Stimulated activated CD8-positive, alpha-beta memory T cell treated with anti-CD3 and anti-CD28 coated beads, Interleukin-2, amount 100 ng/mL, for 1 hour (primary cell): ENCODE measurements at places on chromosomes 5 and 9.

DNA sequence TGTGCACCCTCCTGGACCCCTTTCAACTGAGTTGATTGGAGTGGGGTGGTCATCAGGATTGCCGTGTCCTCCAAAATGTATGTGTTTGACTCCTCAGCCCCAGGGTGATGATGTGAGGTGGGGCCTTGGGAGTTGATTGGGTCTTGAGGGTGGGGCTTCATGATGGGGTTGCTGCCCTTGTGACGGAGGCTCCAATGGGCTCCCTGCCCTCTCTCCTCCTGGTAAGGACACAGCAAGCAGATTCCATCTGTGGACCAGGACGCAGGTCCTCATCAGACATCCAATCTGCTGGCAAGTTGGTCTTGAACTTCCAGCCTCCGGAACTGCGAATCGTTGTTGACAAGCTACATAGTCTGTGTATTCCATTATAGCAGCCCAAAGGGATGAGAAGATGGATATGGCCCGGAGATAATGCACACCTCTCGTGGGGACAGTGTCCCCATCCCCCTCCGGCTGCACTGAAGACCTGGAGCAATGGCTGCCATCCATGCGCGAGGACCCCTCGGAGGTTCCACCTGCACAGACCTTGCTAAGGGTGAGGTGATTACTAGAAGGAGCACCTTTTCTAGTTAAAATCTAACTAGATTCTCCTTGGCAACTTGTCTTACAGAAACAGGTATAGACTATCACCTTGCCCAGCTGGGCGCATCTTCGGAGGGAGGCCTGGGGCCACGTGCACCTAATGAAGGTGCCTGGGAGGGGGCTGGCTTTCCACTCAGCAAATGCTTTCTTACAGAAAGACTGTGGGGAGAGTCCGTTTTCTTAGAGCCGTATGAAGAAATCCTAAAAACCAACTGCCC, 75.7 kb upstream of the IRX4 start:
- no peak for DNase-seq

DNA sequence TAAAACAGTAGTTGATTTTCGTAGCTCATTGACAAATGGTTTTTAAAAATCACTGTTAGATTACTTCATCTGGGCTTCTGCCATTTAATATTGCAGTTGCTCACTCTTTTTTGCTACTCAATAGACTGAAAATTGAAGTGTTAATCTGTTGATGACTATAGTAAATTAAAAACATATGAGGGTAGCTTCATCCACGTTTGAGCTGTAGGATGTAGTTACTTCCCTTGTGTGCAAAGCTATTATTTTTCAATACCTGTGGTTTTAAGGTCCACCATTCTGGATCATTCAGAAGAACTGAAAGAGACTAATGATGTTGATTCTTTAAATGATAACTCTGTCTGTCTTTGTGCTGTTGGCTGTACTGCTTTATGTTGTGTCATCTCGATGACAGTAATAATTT, 74.7 kb downstream of the LNPEP start:
- no peak for DNase-seq

- no peak for DNase-seq
Observed at GRCh38 chr9:72592502-72593403, 71.3 kb downstream of the TMC1 start.

- no peak for DNase-seq
Observed at GRCh38 chr9:91856419-91856818, 93.6 kb downstream of the ROR2 start.

DNA sequence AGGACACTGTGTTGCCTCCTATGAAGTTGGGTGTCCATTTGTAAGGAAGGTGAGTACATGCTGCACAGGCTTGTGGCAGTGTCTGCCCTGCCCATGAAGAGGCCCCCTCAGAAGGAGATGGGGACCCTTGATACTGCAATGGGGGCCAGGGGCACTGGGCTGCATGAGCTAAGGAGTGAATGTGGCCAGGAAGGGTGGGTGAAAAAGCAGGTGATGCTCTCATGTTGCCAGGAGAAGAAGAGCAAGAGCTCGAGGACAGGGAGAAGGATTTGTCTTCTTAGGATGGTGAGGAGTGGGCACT, 76.1 kb downstream of the NSUN2 start:
- no peak for DNase-seq

- DNase-seq = no peak
Observed at GRCh38 chr5:118301696-118302095, 686.7 kb downstream of the DTWD2 start.

- no peak for DNase-seq
Observed at GRCh38 chr9:127333221-127334064, 63.5 kb upstream of the SLC2A8 start.

DNA sequence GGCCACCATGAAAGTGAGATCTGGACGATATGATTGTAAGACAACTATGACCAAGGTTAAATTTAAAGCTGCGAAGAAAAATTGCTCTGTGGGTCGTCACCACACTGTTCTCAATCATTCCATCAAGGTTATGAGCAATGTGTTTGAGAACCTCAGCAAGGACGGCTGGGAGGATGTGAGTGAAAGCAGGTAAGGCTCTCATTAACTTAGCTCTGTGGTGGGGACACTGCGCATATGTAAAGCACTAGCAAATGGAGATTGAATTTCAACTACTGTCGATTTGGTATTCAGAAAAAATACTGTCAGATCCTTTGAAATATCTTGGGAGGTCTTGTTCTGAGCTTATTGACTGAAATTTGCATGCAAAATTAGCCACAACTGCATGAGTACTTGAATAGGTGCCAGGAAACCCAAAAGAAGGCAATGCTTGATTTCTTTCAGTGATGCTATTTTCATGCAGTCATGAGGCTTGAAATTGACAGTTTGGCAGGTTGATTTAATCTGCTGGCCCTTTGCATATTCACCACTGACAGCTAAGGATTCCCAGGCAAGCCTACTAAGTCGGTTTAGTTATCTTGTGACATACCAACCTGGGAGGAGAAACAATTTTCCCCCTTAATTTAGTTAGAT, 183.9 kb upstream of the SH3GL2 start:
- no peak for DNase-seq
